ENCODE measurements at places on chromosomes 16 and 17.
A peak's percentile ranks its signal among the peaks of the same experiment; 100 is the strongest.

- H3K4me1 ChIP-seq: peaks cover 37% of the 10 kb centered on the region
- DNase-seq: peak; percentile 89
Measured at GRCh38 chr17:42347198-42347597, 41.0 kb downstream of the STAT3 start.

DNA sequence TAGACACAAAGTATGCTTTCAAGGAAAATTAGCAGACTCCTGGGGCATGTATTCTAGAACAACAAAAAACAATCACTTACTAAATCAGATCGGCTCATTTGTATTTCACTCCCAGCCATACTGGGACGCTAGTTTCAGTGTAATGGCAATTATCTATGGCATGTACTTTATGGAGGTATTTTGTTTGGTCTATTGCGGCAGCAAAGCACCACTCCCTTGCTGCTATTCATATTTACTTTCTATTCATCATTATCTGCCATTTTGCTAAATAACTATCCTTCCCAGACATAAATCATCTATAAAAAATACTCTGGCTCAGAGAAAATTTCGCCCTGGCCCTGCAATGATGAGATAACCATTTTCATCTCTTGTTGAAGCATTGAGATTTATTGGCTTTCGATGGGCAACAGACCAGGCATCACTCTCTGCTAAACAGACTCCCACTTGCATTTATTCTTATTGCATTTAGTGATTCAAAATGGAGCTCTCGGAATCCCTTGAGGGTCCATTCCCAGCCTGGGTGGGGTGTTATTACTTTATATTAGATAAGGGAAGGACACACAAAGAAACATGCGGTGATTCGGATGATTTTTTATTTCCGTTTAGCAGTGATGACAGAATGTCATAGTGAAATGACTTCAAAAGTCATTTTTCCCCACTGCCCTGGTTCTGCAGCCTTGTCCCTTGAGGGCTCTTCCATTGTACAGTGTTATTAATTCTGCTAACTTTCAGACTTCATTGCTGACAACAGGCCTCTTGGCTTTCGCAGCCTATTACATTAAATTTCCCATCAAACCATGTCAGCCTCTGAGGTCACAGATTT lies 225.8 kb downstream of the IRX3 start:
- no peak overlapping the region for H3K27ac ChIP-seq
- H3K27me3 ChIP-seq: no peaks in the 10 kb centered on the region
- H3K4me3 ChIP-seq: no peak overlapping the region
- DNase-seq: no peak
- no peaks in the 10 kb centered on the region for H3K4me1 ChIP-seq
- H3K36me3 ChIP-seq: no peaks in the 10 kb centered on the region

DNA sequence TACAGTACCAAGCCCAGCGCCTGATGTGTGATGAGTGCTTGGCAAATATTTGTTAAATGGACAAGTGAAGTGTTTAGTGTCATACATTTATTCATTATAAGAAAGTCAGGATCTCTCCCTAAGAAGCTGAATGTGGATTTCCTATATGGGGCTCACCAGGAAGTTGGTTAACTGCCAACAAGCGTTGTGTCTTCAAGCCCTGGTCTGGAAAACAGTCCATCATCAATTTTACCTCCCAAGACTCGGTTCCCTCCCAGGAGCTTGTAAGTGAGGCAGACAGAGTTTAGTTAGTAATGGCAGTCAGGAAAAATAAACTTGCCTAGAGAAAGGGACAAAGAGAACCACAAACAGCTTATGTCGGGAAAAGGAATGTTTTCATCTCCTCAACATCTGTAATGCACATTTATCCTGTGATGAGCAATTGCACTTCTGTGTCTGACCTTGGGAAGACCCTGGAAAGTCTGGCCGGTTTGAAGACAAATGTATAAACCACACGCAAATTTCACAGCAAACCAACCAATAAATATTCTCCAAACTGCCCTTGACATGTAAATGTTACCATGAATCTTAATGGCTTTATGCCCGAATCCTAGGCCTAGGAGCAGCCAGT lies 28.3 kb downstream of the C16orf95 start:
- no peak overlapping the region for H3K4me3 ChIP-seq
- no peak for DNase-seq
- no peak overlapping the region for H3K27ac ChIP-seq
- H3K27me3 ChIP-seq: no peaks in the 10 kb centered on the region

GRCh38 chr17:64336760-64337413 lies 53.8 kb downstream of the PECAM1 start:
- H3K4me1 ChIP-seq: peaks cover 17% of the 10 kb centered on the region
- no peaks in the 10 kb centered on the region for H3K36me3 ChIP-seq
- H3K27ac ChIP-seq: no peak overlapping the region
- H3K27me3 ChIP-seq: no peaks in the 10 kb centered on the region
- no peak for DNase-seq

DNA sequence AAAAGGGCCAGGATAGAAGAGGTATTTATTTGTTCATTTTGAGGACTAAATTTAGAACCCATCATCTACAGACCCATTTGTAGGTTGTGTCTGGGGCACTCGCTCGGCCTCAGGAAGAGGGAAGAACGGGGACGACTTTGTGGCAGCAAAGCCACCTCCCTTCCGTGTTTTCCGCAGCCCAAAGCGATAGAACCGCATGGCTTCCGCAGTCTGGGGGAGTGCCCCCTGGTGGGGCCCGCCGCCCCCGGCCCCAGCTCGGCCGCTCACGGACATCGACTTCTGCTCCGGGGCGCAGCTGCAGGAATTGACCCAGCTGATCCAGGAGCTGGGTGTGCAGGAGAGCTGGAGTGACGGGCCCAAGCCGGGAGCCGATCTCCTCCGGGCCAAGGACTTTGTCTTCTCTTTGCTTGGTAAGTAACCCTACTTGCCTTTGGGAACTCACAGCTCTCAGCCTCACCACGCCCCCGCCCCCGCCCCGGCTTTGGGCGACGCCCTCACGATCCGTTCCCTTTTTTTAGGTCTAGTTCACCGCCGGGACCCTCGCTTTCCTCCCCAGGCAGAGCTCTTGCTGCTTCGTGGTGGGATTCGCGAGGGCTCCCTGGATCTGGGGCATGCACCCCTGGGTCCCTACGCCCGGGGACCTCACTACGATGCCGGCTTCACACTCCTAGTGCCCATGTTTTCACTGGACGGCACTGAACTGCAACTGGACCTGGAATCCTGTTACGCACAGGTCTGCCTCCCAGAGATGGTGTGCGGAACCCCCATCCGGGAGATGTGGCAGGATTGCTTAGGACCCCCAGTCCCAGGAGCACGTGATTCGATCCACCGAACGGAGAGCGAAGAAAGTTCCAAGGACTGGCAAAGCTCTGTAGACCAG lies 681 bp downstream of the TMEM102 start:
- H3K27ac ChIP-seq: peak overlapping the region; percentile 52
- H3K27me3 ChIP-seq: peaks cover 14% of the 10 kb centered on the region
- H3K4me3 ChIP-seq: peak overlapping the region; percentile 59
- no peak for DNase-seq

DNA sequence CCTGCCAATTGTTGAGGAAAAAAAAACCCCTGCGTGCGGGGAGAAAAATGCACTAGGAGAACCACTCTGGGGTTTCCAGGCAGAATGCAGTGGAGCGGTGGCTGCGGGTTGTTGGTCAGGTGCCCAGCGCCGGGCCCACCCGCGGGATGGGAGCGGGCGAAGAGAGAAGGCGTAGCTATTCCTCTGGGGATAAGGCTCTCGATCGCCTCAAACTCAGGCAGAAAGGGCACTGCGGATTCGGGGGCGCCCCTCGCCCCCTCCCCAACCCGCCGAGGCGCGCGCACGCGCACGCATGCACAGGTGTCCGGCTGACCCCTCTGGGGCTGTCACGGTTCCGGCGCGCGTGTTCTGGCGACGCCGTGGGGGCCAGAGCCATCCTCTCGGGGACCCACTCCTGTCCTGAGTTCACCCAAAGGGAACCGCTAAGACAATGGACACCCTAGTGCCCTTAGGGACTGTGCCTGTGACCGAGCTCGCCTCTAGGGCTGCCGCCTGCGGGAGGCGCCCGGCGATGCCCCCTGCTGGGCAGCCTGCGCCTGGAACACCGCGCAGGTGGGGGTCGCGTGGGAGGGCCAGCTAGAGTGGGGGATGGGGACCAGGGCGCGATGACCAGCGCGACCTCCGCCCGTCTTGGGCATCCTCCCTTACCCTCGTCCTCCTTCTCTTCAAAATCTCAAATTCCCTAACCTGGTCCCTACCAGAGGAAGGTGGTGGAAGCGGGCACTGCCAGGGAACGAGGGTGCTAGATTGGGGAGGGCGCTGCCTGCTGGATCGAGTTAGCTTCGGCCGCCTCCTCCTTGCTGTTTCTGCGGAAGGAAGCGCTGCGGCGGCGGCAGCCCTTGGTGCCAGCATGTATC lies 14.4 kb upstream of the CBX8 start:
- no peaks in the 10 kb centered on the region for H3K36me3 ChIP-seq
- H3K4me3 ChIP-seq: no peak overlapping the region
- no peak overlapping the region for H3K27ac ChIP-seq
- H3K27me3 ChIP-seq: peaks cover 68% of the 10 kb centered on the region

DNA sequence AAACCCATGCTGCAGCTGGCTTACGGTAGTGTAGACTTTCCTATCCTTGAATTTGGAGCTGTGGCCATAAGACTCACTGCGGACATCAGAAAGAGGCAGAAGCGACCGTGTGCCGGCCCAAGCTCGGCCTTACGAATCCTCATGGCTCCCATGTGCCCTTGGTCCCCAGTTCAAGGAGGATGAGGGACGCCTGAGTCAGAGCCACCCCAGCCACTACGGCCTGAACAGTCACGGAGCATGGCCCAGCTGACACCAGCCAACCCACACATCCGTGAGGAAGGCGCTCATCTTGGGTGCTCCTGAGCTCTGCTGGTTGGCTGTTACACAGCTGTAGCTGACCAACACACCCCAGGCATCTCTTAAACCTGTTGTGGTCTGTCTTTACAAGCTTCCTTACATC lies 44.0 kb downstream of the ZCCHC14 start:
- peaks cover 41% of the 10 kb centered on the region for H3K36me3 ChIP-seq
- H3K4me3 ChIP-seq: no peak overlapping the region
- peaks cover 10% of the 10 kb centered on the region for H3K4me1 ChIP-seq
- DNase-seq: no peak
- H3K27me3 ChIP-seq: no peaks in the 10 kb centered on the region

GRCh38 chr17:1608676-1609075 lies 20.0 kb downstream of the SLC43A2 start:
- no peaks in the 10 kb centered on the region for H3K27me3 ChIP-seq
- no peak overlapping the region for H3K27ac ChIP-seq
- H3K36me3 ChIP-seq: no peaks in the 10 kb centered on the region
- no peak for DNase-seq
- H3K4me1 ChIP-seq: no peaks in the 10 kb centered on the region

DNA sequence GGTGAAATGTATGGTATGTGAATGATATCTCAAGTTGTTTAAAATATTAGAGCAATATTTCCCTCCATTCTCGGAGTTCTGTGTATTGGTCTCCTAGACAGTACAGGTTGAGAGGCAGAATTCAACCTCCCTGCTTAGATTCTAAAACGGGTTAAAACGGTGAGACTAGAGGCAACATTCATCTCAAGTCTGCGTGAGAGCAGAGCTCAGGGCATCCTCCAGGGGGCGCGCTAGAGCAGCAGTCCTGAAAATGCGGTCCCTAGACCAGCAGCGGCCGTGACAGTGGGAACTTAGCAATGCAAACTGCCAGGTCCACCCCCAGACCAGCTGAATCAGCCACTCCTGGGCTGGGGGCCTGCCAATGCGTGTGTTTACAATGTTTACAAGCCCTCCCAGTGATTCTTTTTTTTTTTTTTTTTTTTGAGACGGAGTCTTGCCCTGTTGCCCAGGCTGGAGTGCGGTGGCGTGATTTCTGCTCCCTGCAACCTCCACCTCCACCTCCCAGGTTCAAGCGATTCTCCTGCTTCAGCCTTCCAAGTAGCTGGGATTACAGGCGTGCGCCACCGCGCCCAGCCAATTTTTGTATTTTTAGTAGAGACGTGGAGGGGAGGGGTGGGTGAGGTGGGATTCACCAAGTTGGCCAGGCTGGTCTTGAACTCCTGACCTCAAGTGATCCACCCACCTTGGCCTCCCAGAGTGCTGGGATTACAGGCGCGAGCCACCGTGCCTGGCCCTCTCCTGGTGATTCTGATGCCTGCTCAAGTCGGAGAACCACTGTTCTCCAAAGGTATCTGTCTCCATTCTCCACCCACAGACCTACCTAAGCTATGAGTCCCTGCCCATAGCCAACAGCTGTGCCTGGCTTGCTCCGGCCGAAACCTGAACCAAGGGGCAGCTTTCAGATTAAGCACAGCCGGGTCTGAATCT lies 24.2 kb downstream of the KLHL36 start:
- H3K27ac ChIP-seq: no peak overlapping the region
- DNase-seq: peak; percentile 84
- H3K27me3 ChIP-seq: no peaks in the 10 kb centered on the region

DNA sequence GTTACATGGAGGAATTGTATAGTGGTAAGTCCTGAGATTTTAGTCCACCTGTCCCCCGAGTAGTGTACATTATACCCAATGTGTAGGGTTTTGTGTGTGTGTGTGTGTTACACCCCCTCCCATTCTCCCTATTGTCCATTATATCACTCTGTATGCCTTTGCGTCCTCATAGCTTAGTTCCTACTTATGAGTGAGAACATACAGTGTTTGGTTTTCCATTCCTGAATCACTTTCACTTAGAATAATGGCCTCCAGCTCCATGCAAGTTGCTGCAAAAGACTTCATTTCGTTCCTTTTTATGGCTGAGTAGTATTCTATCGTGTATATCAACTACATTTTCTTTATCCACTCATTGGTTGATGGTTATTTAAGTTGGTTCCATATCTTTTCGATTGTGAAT lies 635 bp upstream of the FA2H start:
- H3K27ac ChIP-seq: no peak overlapping the region
- no peak for DNase-seq
- peaks cover 9% of the 10 kb centered on the region for H3K4me1 ChIP-seq
- H3K27me3 ChIP-seq: peaks cover 11% of the 10 kb centered on the region
- H3K4me3 ChIP-seq: peak overlapping the region; percentile 45

GRCh38 chr17:44804302-44805089 lies 25.6 kb downstream of the GJC1 start:
- DNase-seq: no peak
- peaks cover 3% of the 10 kb centered on the region for H3K4me1 ChIP-seq
- no peaks in the 10 kb centered on the region for H3K27me3 ChIP-seq
- no peak overlapping the region for H3K4me3 ChIP-seq
- H3K36me3 ChIP-seq: peaks cover 9% of the 10 kb centered on the region

- no peak for DNase-seq
- peaks cover 2% of the 10 kb centered on the region for H3K4me1 ChIP-seq
- no peak overlapping the region for H3K4me3 ChIP-seq
- H3K36me3 ChIP-seq: no peaks in the 10 kb centered on the region
Measured at GRCh38 chr16:88522276-88522949, 47.8 kb upstream of the ZC3H18 start.

- no peak overlapping the region for H3K27ac ChIP-seq
- H3K27me3 ChIP-seq: no peaks in the 10 kb centered on the region
- no peaks in the 10 kb centered on the region for H3K36me3 ChIP-seq
- H3K4me1 ChIP-seq: peaks cover 20% of the 10 kb centered on the region
Measured at GRCh38 chr17:64736804-64737492, 74.8 kb upstream of the SMURF2 start.

- peaks cover 16% of the 10 kb centered on the region for H3K4me1 ChIP-seq
- no peaks in the 10 kb centered on the region for H3K36me3 ChIP-seq
- no peaks in the 10 kb centered on the region for H3K27me3 ChIP-seq
- no peak for DNase-seq
- H3K4me3 ChIP-seq: no peak overlapping the region
- H3K27ac ChIP-seq: peak overlapping the region; percentile 55
Measured at GRCh38 chr17:78387977-78388941, 9.8 kb downstream of the PGS1 start.

- no peaks in the 10 kb centered on the region for H3K27me3 ChIP-seq
- no peak overlapping the region for H3K4me3 ChIP-seq
- peaks cover 29% of the 10 kb centered on the region for H3K36me3 ChIP-seq
- no peak for DNase-seq
- H3K4me1 ChIP-seq: no peaks in the 10 kb centered on the region
Measured at GRCh38 chr16:70777973-70778406, 23.0 kb downstream of the VAC14 start.
